ENCODE measurements at places on chromosomes 13 and 19.
A peak's percentile ranks its signal among the peaks of the same experiment; 100 is the strongest.

GRCh38 chr19:17333611-17334413 lies 843 bp downstream of the ANO8 start:
- no peak for DNase-seq

DNA sequence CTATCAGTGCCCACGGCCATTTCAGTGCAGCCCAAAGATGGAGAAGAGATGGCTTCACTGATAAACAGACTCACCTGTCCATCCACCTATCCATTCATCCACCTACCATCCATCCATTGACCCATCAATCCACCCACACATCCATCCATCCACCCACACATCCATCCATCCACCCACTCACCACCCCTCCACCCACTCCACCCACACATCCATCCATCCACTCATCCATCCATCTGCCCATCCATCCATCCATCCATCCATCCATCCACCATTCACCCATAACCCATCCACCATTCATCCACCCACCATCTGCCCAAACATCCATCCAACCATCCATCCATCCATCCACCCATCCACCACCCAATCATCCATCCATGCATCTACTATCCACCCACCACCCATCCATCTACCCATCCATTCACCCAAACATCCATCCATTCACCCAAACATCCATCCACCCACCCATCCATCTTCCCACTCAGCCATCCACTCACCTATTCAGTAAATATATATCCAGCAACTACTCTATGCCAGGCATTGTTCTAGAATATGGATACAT lies 31.6 kb upstream of the ZNRF4 start:
- no peak for DNase-seq

DNA sequence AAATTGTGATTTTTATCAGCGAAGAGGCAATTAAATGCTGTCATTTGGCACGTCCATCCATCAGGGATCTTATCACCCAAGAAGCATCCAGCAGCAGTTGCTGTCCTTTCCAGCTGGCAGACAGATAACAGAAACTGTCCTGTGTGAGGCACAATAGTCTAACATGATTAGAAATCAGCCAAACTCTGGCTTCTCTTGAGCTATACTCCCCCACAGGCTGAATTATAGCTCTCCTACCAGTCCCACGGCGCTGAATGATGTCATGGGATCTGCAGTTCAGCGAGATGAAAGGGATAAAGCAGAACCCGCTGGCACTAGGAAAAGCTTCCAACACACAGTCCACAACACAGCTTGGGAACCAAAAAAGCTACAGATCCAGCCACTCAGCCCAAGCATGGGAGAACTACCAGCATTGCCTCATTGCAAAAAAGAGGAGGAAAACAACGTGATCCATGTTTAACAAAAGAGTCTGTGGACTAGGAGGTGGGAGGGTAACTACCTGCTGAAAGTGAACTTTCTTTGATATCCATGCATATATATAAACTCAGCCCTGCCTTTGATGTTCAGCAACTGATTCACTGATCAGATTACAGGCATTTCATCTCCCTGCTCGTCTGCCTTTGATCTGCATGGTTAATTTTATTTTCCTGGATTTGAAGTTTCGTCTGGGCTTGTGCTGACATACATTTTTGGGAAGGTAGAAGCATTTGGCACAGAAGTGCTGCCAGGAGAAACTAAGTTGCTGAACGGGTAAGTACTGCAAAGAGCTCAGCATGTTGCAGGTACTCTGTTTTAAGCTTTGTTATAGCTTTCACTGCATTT lies at the start of gene TNFRSF19:
Gene TNFRSF19, plus strand, starts transcription at position 314 of the 822 bp plus-strand sequence. CDS start 19,772 bp downstream, outside the sequence.
- peak; percentile 76 for DNase-seq

DNA sequence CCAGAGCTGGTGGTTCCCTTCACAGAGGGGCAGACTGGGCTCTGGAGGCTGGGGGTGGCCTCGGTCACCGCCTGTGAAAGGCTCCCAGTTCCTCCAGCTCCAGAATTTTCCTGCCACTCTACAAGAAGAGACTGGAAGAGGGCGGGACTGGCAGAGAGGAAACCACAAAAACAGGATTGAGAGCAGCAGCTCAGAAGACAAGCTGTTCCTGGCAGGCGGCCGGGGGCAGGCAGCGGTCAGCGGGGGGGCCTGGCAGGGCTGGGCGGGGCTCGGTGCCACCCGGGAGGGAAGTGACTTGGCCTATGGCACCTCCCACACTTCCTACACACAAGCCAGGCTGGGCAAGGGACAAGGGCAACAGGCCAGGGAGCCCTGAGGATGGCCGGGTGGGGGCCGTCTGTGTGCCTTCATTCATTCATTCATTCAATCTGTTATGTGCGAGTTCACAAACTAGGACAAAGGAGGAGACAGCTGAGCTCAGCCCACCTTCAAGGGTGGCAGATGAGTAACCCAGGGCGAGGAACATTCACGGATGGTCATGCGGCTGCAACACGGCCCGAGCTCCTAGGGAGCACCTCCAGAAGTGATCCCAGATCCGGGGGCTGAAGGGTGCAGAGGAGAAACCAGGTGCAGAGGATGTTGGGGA lies 16.9 kb upstream of the BTBD2 start:
- DNase-seq, result peak; percentile 92

DNA sequence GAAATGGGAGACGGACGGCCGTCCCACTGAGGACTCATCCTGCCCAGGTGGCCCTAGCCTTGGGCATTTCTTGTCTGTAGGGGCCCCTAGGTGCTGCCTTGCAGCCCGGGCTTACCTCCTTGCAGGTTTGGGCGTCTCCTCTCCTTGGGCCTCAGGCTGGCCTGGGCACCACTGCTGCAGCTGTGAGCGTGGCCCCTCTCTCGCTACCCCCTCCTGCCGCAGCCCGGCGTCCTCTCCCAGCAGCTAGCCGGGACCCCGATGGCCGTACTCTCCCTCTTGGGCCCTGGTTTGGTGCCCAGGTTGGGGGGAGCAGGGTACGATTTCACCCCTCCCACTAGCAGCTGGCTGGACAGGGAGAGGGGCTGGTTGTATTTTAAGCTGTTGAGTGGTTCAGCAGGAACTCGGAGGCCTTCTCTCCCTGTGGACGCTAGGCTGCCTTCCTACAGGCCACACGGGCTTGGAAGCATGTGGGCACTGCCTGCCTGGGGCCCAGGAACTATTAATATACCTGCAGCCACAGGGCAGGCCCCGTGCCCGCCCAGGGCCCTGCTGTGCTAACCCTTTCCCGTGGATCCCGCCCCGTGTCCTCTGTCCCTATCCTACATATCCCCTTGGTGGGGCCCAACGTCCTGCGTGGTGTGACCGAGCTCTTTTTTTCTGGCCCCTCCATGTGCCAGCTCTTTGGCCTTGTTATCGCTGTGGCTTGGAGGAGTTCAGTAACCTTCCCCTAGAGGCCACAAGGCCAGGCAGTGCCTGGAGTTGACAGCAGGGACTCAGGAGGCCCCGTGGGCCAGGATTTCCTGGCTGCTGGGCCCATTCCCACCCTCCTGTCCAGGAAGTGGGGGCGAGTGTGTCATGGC lies 11.7 kb downstream of the NDUFB7 start:
- DNase-seq, result peak; percentile 56

DNA sequence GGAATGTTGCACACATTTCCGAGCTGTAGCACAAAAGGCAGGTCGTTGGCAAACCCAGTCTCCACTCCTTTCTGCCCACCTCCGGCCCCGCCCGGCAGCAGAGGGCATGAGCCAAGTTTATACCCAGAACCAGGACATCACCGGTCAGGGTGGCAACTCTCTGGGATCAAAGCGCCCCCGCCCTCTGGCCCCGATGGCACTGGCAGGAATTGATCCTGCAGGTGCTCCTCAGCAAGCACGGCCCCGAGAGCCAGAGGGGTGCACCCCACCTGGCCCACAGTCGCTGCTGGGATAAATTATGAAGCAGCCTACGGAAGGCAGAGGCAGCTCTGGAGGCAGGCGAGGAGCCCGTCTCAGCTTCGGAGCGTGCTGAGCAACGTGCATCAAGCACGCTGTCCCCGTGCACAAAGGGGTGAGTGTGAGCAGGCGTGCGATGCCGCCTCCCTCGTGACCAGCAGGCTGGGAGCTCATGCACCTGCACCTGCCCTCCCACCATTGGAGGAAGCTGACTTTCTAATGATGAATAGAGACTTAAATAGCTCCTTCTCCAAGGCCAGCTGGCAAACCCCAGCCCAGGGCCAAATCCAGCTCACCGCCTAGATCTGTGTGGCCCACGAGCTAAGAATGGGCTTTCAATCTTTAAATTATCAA lies 25.7 kb downstream of the SHC2 start:
- DNase-seq, result no peak

DNA sequence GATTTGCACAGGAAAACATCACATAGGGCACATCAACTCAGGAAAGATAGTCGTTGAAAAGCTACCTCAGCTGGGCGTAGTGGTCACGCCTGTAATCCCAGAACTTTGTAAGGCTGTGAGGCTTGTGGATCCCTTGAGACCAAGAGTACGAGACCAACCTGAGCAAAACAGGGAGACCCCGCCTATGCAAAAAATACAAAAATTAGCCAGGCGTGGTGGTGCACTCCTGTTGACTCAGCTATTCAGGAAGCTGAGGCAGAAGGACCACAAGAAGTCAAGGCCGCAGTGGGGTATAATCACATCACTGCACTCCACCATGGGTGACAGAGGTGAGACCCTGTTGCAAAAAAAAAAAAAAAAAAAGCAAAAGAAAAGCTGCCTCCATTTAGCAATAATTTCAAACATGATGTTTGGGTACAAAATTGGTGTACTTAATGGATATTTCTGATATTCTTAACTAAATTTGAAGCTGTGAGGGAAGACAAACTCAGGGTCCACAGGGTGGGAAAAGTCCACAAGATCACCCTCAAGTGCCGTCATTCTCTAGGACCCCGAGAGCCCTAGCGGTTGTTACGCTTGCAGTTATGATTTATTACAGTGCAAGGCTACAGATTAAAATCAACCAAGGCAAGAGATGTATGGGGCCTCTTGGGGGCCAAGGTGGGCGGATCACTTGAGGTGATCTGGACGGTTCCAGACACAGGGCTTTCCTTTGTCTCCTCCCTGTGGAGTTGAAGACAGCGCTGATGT lies 42.5 kb upstream of the LDLR start:
- DNase-seq, result no peak

DNA sequence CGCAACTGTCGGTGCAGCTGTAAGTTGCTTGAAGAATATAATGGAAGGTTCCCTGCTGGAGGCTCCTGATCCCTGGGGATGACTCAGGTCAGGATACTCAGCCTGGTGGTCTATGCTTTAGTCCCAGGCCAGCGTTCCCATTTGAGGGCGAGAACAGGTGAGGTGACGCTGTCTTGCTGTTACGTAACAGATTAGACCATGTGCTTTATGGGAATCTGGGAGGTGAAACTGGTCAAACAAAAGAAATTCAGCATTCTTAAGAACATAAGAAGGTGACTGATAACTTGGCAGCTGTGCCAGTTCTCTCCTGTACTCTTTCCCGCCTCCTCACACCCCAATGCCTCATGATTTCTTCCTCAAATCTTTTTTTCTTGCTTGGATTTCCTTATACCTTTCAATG lies at the start of gene CXCL17:
Gene CXCL17, minus strand, starts transcription at position 114 of the 400 bp plus-strand sequence. CDS start 114 bp downstream, outside the sequence.
- DNase-seq, result no peak

GRCh38 chr13:77697217-77698103 lies at the start of gene SLAIN1:
TSS of gene SLAIN1 (plus strand) at chr13:77697687. CDS start at chr13:77697914, 227 bp downstream.
- peak; percentile 84 for DNase-seq
